Lower lobe of right lung (tissue), 2 donors: ENCODE measurements at places on chromosomes 13 and 19.

GRCh38 chr19:15759962-15760565 lies 22.3 kb downstream of the OR10H3 start:
- no peak overlapping the region for H3K27ac ChIP-seq
- H3K4me1 ChIP-seq, result no peaks in the 10 kb centered on the region
- no peak for DNase-seq
- H3K36me3 ChIP-seq, result no peaks in the 10 kb centered on the region
- no peak overlapping the region for H3K4me3 ChIP-seq

GRCh38 chr19:41161903-41162302 lies 31.1 kb upstream of the CYP2S1 start:
- no peak overlapping the region for H3K4me3 ChIP-seq
- no peak overlapping the region for H3K27ac ChIP-seq
- DNase-seq, result no peak
- H3K36me3 ChIP-seq, result no peaks in the 10 kb centered on the region

- no peaks in the 10 kb centered on the region for H3K27me3 ChIP-seq
- DNase-seq, result no peak
- no peaks in the 10 kb centered on the region for H3K4me1 ChIP-seq
- H3K4me3 ChIP-seq, result no peak overlapping the region
- H3K36me3 ChIP-seq, result peaks cover 8% of the 10 kb centered on the region
These were observed 19.2 kb upstream of the C2CD4C start for GRCh38 chr19:428149-428548.

DNA sequence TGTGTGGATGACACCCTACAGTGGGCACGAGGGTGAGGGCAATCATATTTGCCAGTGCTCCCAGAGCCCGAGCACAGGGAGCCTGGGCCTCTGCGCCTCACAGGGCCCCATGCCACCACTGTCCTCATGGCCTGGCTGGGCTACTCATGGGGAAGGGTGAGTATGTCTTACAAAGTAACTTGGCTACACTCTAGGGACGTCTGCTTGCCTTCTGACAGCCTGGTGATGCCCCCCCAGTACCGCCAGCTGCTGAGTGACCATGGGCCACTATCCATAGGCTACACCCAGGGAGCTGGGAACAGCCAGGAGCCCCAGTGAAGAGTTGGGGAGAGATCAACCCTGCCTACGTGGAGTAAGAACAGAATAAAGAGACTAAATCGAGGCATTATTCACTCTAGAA lies 78.8 kb downstream of the SERP2 start:
- no peaks in the 10 kb centered on the region for H3K36me3 ChIP-seq
- no peaks in the 10 kb centered on the region for H3K27me3 ChIP-seq
- peaks cover under 1% of the 10 kb centered on the region for H3K4me1 ChIP-seq

DNA sequence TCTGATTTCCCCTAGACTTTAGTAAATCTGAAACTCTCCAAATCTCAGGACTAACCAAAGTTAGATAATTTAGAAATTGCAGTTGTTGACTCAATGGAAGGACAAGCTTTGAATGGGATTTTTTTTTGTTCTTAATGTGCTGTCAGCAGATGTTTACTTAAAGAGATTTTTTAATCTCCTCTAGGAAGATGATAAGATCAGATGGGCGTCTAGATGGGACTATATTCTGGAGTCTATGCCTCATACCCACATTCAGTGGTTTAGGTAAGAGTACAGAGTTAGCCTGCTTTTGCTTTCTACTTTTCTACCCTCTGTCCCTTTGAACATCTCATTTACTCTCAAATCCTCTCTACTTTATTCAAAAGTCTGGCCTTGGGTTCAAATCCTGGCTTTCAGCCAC lies 39.3 kb downstream of the TM9SF2 start:
- H3K36me3 ChIP-seq, result peaks cover 87% of the 10 kb centered on the region
- H3K4me3 ChIP-seq, result no peak overlapping the region
- DNase-seq, result no peak
- no peaks in the 10 kb centered on the region for H3K27me3 ChIP-seq
- no peak overlapping the region for H3K27ac ChIP-seq

DNA sequence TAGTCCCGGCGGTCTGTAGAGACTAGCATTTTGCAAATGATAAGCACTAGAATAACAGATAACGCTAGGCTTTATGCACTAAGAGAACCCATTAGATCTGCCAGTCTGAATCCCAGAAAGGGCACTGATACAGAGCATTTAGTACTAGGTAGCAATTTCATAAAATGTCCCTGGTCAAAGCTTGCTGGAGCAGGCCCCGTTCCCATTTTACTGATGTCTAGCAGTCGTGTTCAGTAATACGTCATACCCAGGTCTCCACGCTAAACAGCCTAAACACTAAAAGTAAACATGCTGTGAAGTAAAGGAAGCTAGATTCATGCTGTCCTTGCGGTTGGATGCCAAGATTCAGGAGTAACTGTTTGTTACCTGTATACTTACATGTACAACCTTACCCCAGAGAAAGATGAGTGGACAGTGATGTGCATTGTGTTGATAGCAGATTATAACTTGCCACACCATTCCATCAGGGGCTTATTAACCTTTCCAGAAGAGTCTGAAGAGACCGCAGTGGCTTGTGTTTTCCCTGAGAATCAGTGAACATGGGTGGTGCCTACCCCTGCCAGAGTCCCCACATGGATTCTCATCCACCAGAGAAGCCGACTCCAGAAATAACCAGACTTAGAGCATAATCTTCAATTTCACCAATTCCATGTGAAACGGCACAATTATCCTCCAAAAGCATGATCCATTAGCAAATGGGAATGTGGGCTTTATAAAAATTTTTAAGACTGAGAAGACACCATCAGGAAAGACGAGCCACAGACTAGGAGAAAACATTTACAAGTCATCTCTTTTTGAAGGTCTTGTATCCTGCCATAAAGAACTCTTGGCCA lies 3.4 kb upstream of the RPS11 start:
- peaks cover 54% of the 10 kb centered on the region for H3K36me3 ChIP-seq
- peaks cover 48% of the 10 kb centered on the region for H3K4me1 ChIP-seq
- H3K4me3 ChIP-seq, result no peak overlapping the region
- no peak for DNase-seq
- no peaks in the 10 kb centered on the region for H3K27me3 ChIP-seq
- H3K27ac ChIP-seq, result no peak overlapping the region

DNA sequence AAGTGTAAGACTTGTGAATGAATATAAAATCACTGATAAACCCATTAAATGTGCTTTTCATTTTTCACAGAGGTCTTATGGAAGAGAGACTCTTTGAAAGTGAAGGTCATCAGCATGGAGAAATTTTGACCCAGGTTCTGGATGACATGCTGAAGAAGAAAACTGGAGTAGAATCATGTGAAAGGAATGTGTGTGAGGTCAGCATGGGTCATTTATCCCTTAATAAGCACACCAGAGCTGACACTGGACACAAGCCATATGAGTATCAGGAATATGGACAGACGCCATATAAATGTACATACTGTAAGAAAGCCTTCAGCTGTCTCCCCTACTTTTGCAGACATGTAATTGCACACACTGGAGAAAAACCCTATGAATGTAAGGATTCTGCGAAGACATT lies 29.0 kb downstream of the ZNF20 start:
- H3K4me1 ChIP-seq, result no peaks in the 10 kb centered on the region
- H3K36me3 ChIP-seq, result peaks cover 12% of the 10 kb centered on the region
- DNase-seq, result no peak
- no peak overlapping the region for H3K27ac ChIP-seq
- H3K27me3 ChIP-seq, result no peaks in the 10 kb centered on the region
- H3K4me3 ChIP-seq, result no peak overlapping the region

DNA sequence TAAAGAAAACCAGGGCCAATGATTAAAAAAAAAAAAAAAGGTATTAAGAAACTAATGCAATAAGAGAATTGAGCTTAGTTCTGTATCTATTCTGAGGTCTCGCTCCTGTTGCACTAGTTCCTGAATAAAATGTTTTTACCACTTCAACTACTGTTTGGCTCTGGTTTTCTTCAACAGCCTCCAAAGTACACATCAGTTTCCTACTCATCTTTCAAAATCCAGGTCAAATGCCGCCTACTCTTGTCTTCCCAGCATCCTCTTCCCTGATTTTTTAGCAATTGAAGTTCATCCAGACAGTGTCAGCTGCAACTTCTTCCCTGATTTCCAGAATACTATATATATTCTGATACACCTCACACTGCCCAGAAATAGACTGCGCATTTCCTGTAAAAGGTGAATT lies 1.4 kb upstream of the RCBTB1 start:
- peaks cover 18% of the 10 kb centered on the region for H3K4me1 ChIP-seq
- no peaks in the 10 kb centered on the region for H3K27me3 ChIP-seq
- H3K27ac ChIP-seq, result no peak overlapping the region
- DNase-seq, result no peak

DNA sequence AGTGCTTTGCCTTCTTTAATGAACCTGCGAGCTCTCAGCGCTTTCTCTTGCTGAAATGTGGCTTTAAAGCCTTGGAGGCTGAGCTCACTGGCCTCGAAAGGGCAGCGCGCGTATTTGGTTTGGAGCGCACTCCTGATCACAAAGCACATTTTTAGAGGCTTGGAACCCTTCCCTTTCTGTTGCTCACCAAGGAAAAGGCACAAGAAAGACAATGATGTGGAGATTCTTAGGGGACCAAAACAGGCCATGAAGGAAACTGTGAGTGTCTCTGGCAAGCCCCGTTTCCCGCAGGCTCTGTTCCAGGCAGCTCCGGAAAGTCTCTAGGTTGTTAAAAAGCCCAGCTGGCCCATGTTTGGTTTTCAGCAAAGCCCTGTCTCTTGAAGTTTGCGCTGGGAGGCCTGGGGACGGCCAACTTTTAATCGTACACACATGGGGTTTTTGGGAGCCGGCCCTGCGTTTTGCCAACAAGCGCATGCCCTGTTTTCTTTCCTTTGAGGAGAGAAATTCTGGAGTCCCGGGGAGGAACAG lies 9.4 kb upstream of the SPC24 start:
- H3K27ac ChIP-seq, result peak overlapping the region; percentile 44
- H3K27me3 ChIP-seq, result no peaks in the 10 kb centered on the region
- peaks cover 48% of the 10 kb centered on the region for H3K36me3 ChIP-seq
- peaks cover 35% of the 10 kb centered on the region for H3K4me1 ChIP-seq
- peak; percentile 56 for DNase-seq

GRCh38 chr13:22201375-22201925 lies 530.6 kb downstream of the FGF9 start:
- no peaks in the 10 kb centered on the region for H3K27me3 ChIP-seq
- H3K27ac ChIP-seq, result no peak overlapping the region
- no peaks in the 10 kb centered on the region for H3K4me1 ChIP-seq
- H3K36me3 ChIP-seq, result no peaks in the 10 kb centered on the region

DNA sequence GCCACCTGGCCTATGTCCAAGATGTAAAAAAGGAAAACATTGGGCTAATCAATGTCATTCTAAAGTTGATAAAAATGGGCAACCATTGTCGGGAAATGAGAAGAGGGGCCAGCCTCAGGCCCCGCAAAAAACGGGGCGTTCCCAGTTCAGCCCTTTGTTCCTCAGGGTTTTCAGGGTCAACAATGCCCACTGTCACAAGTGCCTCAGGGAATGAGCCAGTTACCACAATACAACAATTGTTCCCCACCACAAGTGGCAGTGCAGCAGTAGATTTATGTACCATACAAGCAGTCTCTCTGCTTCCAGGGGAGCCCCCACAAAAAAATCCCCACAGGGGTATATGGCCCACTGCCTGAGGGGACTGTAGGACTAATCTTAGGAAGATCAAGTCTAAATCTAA lies 112.5 kb downstream of the ZNF486 start:
- no peaks in the 10 kb centered on the region for H3K36me3 ChIP-seq
- no peak overlapping the region for H3K4me3 ChIP-seq
- H3K4me1 ChIP-seq, result no peaks in the 10 kb centered on the region
- H3K27me3 ChIP-seq, result no peaks in the 10 kb centered on the region
- DNase-seq, result no peak

- no peaks in the 10 kb centered on the region for H3K4me1 ChIP-seq
- H3K36me3 ChIP-seq, result no peaks in the 10 kb centered on the region
- H3K4me3 ChIP-seq, result no peak overlapping the region
- no peak overlapping the region for H3K27ac ChIP-seq
These were observed 23.9 kb upstream of the OXGR1 start for GRCh38 chr13:97018029-97018819.

GRCh38 chr13:78319101-78319627 lies 284.2 kb downstream of the POU4F1 start:
- no peaks in the 10 kb centered on the region for H3K27me3 ChIP-seq
- no peaks in the 10 kb centered on the region for H3K4me1 ChIP-seq
- H3K27ac ChIP-seq, result no peak overlapping the region
- no peaks in the 10 kb centered on the region for H3K36me3 ChIP-seq
- no peak for DNase-seq
- H3K4me3 ChIP-seq, result no peak overlapping the region

- DNase-seq, result no peak
- H3K4me3 ChIP-seq, result no peak overlapping the region
- H3K27me3 ChIP-seq, result no peaks in the 10 kb centered on the region
- H3K36me3 ChIP-seq, result no peaks in the 10 kb centered on the region
- H3K4me1 ChIP-seq, result no peaks in the 10 kb centered on the region
These were observed 144.3 kb upstream of the FREM2 start for GRCh38 chr13:38542601-38543000.

GRCh38 chr13:29508130-29508875 lies 87.2 kb downstream of the SLC7A1 start:
- no peaks in the 10 kb centered on the region for H3K36me3 ChIP-seq
- DNase-seq, result peak; percentile 83
- no peaks in the 10 kb centered on the region for H3K4me1 ChIP-seq
- no peaks in the 10 kb centered on the region for H3K27me3 ChIP-seq

GRCh38 chr19:4758082-4758481 lies 33.5 kb upstream of the FEM1A start:
- no peak overlapping the region for H3K4me3 ChIP-seq
- no peak overlapping the region for H3K27ac ChIP-seq
- DNase-seq, result no peak
- no peaks in the 10 kb centered on the region for H3K36me3 ChIP-seq
- H3K27me3 ChIP-seq, result peaks cover 19% of the 10 kb centered on the region
- peaks cover 6% of the 10 kb centered on the region for H3K4me1 ChIP-seq

GRCh38 chr13:28865149-28865744 lies 45.1 kb downstream of the MTUS2 start:
- no peak overlapping the region for H3K4me3 ChIP-seq
- H3K27ac ChIP-seq, result no peak overlapping the region
- no peaks in the 10 kb centered on the region for H3K4me1 ChIP-seq
- no peaks in the 10 kb centered on the region for H3K36me3 ChIP-seq
- H3K27me3 ChIP-seq, result no peaks in the 10 kb centered on the region
- no peak for DNase-seq

GRCh38 chr19:16371540-16371986 lies 46.9 kb downstream of the KLF2 start:
- H3K27me3 ChIP-seq, result no peaks in the 10 kb centered on the region
- peaks cover 18% of the 10 kb centered on the region for H3K36me3 ChIP-seq
- H3K27ac ChIP-seq, result peak overlapping the region; percentile 76
- peak; percentile 88 for DNase-seq

- no peak for DNase-seq
- no peaks in the 10 kb centered on the region for H3K4me1 ChIP-seq
- H3K27me3 ChIP-seq, result no peaks in the 10 kb centered on the region
These were observed 16.7 kb upstream of the SERPINE3 start for GRCh38 chr13:51322826-51323225.

- H3K27ac ChIP-seq, result no peak overlapping the region
- H3K27me3 ChIP-seq, result peaks cover 36% of the 10 kb centered on the region
- H3K4me3 ChIP-seq, result no peak overlapping the region
- no peaks in the 10 kb centered on the region for H3K36me3 ChIP-seq
- DNase-seq, result no peak
These were observed 2.8 kb downstream of the MADCAM1 start for GRCh38 chr19:498977-499623.
